Pancreas (tissue), 10 donors: ENCODE measurements at places on chromosomes 3 and 15. TPM values are rescaled to one million over a fixed set of nuclear protein-coding genes. Genes with fewer than 3 reads are reported as not detected.

- no peak overlapping the region for H3K27ac ChIP-seq
- H3K4me1 ChIP-seq = no peaks in the 10 kb centered on the region
- H3K4me3 ChIP-seq = peak overlapping the region; percentile 88
- no peaks in the 10 kb centered on the region for H3K27me3 ChIP-seq
- H3K36me3 ChIP-seq = no peaks in the 10 kb centered on the region
Observed at GRCh38 chr3:115659253-115660220, 36.2 kb downstream of the GAP43 start.

DNA sequence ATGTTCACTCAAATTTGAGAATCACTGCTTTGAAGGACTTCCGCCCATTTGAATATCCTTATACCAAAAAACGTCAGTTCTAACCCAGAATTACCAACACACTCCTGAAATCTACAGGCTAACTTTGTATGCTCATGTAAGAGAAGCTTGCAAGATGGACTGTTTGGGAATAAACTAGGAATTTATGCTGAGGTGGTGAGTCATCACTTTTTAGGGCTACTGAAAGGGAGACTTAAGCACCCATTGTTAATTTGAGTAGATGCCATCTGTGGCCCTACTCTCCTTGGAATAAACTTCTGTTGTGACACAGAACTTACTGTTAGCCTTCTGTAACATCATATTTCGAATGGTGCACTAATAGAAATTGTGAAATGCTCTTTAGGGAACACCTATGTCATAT, 74.6 kb downstream of the FGF12 start:
- DNase-seq = no peak
- H3K27me3 ChIP-seq = no peaks in the 10 kb centered on the region
- no peaks in the 10 kb centered on the region for H3K4me1 ChIP-seq
- no peak overlapping the region for H3K27ac ChIP-seq
- H3K4me3 ChIP-seq = no peak overlapping the region

- DNase-seq = no peak
- H3K27ac ChIP-seq = no peak overlapping the region
- no peak overlapping the region for H3K4me3 ChIP-seq
- no peaks in the 10 kb centered on the region for H3K27me3 ChIP-seq
Observed at GRCh38 chr3:177150970-177151627, 46.2 kb downstream of the TBL1XR1 start.

- H3K4me1 ChIP-seq = no peaks in the 10 kb centered on the region
- H3K27ac ChIP-seq = no peak overlapping the region
- H3K27me3 ChIP-seq = no peaks in the 10 kb centered on the region
- H3K36me3 ChIP-seq = no peaks in the 10 kb centered on the region
- no peak overlapping the region for H3K4me3 ChIP-seq
- DNase-seq = no peak
Observed at GRCh38 chr3:33313331-33313730, 36.1 kb downstream of the FBXL2 start.

- no peak overlapping the region for H3K4me3 ChIP-seq
- H3K27ac ChIP-seq = no peak overlapping the region
- H3K27me3 ChIP-seq = no peaks in the 10 kb centered on the region
Observed at GRCh38 chr3:126606001-126606400, 47.3 kb upstream of the C3orf22 start.

SLC6A20 gene
- polyA plus RNA-seq = 7.7 TPM

- no peaks in the 10 kb centered on the region for H3K36me3 ChIP-seq
- H3K4me1 ChIP-seq = no peaks in the 10 kb centered on the region
Observed at GRCh38 chr3:55198554-55198953, 270.7 kb upstream of the LRTM1 start.

DNA sequence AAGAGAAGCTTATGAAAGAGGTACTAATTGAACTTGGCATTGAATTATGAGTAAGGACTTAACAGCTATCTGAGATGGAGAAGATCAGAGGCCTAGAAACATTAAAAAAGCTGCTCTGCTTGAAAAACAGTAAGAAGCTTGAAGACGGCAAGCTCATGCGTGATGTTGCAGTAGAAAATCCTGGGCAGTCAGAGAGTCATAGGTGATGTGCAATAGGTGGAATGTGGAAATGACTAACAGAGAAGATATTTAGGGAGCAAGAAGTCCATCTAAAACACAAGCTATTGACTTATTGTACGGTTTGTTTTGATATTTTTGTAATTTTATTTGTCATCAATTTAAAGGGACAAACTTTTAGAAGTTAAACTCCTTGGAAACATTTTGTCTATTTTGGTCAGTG, 1101.4 kb downstream of the ROBO2 start:
- no peaks in the 10 kb centered on the region for H3K27me3 ChIP-seq
- DNase-seq = no peak
- no peaks in the 10 kb centered on the region for H3K4me1 ChIP-seq
- no peaks in the 10 kb centered on the region for H3K36me3 ChIP-seq

DNA sequence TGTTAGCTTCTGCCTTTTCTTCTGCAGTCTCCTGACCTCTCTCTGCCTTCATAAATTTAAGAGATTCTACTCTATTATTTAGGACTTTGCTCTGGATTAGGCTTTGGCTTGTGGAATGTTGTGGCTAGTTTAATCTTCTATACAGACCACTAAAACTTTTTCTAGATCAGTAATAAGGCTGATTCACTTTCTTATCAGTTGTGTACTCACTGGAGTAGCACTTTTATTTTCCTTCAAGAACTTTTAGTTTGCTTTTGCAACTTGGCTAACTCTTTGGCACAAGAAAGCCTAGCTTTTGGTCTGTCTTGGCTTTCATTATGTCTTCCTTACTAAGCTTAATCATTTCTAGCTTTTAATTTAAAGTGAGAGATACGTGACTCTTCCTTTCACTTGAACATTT, 265.5 kb upstream of the TBC1D5 start:
- no peaks in the 10 kb centered on the region for H3K4me1 ChIP-seq
- no peaks in the 10 kb centered on the region for H3K36me3 ChIP-seq
- no peak overlapping the region for H3K4me3 ChIP-seq

KCNMB2 gene
- polyA plus RNA-seq = 3.6 TPM

DNA sequence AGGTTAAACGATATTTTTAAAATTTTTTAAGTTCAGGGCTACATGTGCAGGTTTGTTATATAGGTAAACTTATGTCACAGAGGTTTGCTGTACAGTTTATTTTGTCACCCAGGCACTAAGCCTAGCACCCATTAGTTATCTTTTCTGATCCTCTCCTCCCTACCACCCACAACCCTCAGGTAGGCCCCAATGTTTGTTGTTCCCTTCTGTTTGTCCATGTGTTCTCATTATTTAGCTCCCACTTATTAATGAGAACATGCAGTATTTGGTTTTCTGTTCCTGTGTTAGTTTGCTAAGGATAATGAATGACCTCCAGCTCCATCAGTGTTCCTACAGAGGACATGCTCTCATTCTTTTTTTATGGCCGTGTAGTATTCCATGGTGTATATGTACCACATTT, 14.9 kb downstream of the FAM162A start:
- peaks cover 31% of the 10 kb centered on the region for H3K4me1 ChIP-seq
- no peak for DNase-seq
- no peak overlapping the region for H3K4me3 ChIP-seq
- no peaks in the 10 kb centered on the region for H3K36me3 ChIP-seq
- H3K27me3 ChIP-seq = no peaks in the 10 kb centered on the region

DNA sequence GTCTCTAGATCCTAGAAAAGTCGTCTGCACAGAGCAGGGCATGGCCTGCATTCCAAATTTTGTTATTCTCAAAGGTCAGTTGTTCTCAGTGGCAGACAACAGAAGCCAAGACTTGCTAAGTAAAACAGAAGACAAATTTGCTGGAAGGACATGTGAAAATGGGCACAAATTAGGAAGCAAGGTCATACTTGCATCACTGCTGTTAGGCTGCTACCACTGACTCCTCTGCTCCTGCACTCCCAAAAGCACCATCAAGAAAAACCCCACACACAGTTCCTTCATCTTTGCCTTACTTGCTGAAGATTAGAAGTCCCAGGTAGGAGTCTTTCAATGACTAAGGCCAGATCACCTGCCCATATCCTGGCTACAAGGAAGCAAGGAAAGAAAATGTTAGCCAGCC, 69.9 kb upstream of the ATP2C1 start:
- no peak for DNase-seq
- no peaks in the 10 kb centered on the region for H3K27me3 ChIP-seq
- H3K4me1 ChIP-seq = no peaks in the 10 kb centered on the region
- no peaks in the 10 kb centered on the region for H3K36me3 ChIP-seq
- no peak overlapping the region for H3K27ac ChIP-seq
- no peak overlapping the region for H3K4me3 ChIP-seq

GRAMD1C gene
- polyA plus RNA-seq = 16.0 TPM

DNA sequence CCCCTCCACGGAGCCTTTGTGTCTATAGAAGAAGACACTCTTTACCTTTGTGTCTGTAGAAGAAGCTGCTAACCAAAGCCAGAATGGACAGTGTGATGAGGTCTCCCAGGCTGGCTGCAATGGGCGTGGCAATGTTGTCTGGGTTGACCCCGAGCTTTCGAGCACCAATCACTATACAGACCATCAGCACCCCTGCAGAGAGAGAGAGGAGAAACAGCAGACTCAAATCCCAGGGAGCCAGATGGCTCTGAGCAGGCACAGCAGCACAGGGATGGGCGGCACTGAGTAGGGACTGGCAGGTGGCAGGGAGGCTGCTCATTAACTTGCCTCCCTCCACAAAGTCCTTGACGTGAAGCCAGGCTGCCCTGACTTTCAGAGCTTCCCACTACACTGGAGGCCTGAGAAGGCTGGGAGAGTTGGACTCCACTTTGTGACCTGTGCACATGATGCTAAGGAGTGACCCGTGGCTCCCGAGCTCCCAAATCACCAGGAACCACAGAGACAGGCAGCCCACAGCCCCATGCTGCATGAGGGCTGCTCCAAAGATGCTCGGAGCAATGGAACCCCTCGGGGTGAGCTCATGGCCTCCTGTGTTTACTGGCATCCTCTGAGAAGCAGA, 53.9 kb downstream of the ROPN1B start:
- H3K36me3 ChIP-seq = no peaks in the 10 kb centered on the region
- H3K27me3 ChIP-seq = no peaks in the 10 kb centered on the region
- no peak overlapping the region for H3K4me3 ChIP-seq
- no peaks in the 10 kb centered on the region for H3K4me1 ChIP-seq
- no peak for DNase-seq

GRCh38 chr15:48963524-48964113, at the start of gene SHC4:
SHC4 (minus strand) TSS chr15:48963919; CDS start chr15:48963015, 904 bp downstream.
- H3K27me3 ChIP-seq = no peaks in the 10 kb centered on the region
- H3K36me3 ChIP-seq = no peaks in the 10 kb centered on the region
- peak within 1 kb of the TSS; percentile 9 for H3K4me3 ChIP-seq
- no peaks in the 10 kb centered on the region for H3K4me1 ChIP-seq
- peak; percentile 24 for DNase-seq
- no peak within 1 kb of the TSS for H3K27ac ChIP-seq

GRCh38 chr3:121835465-121835801, 424 bp downstream of the EAF2 start:
- H3K4me3 ChIP-seq = peak overlapping the region; percentile 86
- H3K4me1 ChIP-seq = peaks cover 5% of the 10 kb centered on the region
- peak overlapping the region; percentile 61 for H3K27ac ChIP-seq
- H3K27me3 ChIP-seq = no peaks in the 10 kb centered on the region

DNA sequence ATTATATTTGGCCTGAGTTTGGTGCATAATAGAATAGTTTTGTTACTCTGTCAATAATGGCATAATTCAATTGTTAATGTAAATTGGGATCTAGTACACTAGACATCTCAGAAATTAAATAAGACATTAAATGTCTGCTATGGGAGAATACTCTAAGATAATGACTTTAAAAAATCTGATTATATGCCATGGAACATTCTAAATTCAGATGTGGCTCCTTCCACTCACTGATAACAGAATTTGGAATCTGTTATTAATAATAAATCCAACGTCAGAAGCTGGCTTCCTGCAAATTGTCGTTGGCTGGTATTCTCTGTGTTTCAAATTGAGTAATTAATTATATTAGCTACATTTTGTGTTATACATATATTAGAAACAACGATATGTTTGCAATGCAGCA, 258.1 kb downstream of the CNTN6 start:
- no peaks in the 10 kb centered on the region for H3K27me3 ChIP-seq
- H3K27ac ChIP-seq = no peak overlapping the region
- no peaks in the 10 kb centered on the region for H3K36me3 ChIP-seq
- no peak overlapping the region for H3K4me3 ChIP-seq

FMN1 gene
- polyA plus RNA-seq = 1.9 TPM

- H3K27ac ChIP-seq = no peak overlapping the region
- peaks cover 56% of the 10 kb centered on the region for H3K36me3 ChIP-seq
- H3K4me3 ChIP-seq = peak overlapping the region; percentile 86
Observed at GRCh38 chr3:186787642-186788481, 4.5 kb downstream of the EIF4A2 start.

DNA sequence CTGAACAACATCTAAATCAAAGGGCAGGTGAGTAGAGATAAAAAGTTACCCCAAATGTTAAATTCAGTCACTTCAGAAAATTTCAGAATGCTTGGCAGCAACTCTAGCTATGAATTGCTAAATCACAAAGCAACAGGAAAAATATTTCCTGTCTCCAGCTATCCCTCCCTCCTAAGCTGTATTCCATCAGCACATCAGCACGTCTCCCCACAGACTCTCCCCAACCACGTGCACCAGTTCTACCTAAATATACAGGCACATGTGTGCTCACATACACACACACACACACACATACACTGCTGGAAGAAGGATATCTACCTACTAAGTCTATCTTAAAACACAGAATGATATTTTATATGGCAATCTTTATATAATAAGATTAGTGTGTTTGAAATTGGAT, 177.1 kb upstream of the ARHGEF26 start:
- no peaks in the 10 kb centered on the region for H3K27me3 ChIP-seq
- no peak for DNase-seq
- H3K27ac ChIP-seq = no peak overlapping the region
- H3K36me3 ChIP-seq = no peaks in the 10 kb centered on the region
- no peak overlapping the region for H3K4me3 ChIP-seq

ARRDC4 gene
- 29.8 TPM for polyA plus RNA-seq

DNA sequence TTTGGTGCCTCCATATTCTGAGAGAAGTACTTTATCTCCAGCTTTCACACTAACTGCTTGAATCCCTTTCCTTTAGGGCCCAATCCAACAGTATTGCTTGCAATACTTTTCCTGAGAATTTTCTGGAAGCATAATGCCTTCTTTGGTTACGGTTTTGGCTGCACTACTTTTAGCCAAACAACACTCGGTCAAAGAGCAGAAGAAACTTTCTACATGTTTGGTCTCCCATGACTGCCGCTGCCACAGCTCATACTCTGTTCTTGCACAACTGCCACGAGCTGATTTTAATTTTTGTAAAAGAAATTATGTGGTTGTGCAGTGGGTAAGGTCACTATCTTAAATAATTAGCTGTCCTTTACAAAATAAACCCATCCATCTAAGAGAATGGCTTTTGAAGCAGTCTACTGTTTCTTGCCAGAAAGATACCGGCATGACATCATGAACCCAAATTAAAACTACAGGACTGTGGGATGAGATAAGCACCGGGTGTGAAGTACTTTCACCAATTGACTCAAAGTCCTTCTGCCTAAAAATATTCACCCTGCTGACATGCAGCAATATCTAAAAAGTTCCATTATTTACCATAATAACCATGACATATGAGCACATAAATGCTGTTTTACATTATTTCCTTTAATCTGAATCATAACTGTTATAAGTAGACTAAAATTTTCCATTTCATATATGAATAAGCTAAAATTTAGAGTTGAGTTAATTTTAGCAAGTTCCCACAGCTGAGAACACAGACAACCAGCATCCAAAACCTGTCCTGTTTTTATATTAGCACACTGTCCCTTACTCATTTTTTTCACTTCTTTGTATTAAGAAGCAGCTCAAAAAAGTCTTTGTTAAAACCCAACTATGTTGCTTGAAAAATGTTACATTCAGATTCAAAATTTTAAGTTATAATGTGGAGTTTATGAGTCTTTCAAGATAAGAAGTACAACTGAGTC, 1154.3 kb downstream of the EPHA3 start:
- no peak for DNase-seq
- no peak overlapping the region for H3K4me3 ChIP-seq
- H3K27ac ChIP-seq = no peak overlapping the region

- H3K4me3 ChIP-seq = no peak overlapping the region
- no peak for DNase-seq
- no peaks in the 10 kb centered on the region for H3K27me3 ChIP-seq
- no peak overlapping the region for H3K27ac ChIP-seq
Observed at GRCh38 chr15:32825219-32825618, 107.4 kb downstream of the GREM1 start.
